ENCODE measurements at places on chromosomes 1 and 21.
A peak's percentile ranks its signal among the peaks of the same experiment; 100 is the strongest.

GRCh38 chr21:45975020-45975666, 6.4 kb upstream of the COL6A1 start:
- no peak for DNase-seq

DNA sequence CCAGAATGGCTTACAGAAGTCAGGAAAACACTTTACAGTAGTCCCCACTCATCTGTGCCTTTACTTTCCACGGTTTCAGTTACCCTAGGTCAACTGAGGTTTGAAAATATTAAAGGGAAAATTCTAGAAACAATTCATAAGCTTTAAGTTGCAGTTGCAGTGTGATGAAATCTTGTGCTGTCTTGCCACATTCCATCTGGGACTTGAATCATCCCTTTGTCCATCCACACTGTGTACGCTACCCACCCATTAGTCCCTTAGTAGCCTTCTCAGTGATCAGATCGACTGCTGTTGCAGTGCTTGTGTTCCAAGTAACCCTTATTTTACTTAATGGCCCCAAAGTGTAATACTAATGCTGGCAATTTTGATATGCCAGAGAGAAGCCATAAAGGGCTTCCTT, 30.5 kb downstream of the ZCCHC17 start:
- no peak for DNase-seq

DNA sequence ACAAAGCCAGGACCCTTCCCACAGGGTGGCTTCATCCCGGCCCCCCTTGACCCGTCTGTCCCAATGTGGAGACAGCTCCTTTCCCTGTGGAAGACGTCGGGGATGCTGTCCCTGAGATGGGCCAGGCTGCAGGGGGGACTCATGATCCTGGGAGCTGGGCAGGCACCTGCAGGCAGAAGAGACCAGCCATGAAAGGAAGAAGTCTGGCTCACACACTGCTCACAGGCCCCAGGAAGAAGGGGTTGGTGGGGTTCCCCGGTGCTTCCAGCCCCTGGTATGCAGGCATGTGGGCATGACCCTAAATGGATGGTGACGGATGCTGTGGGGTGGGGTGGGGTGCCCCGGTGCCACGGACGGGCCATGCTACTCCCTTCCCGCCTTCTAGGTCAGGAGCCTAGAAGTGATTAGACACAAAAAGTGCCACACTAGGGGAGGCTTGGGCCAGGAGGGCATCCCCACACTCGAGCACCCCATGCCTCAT, 8.3 kb downstream of the ACTRT2 start:
- DNase-seq: no peak

- no peak for DNase-seq
Measured at GRCh38 chr1:243883551-243883950, 33.5 kb upstream of the AKT3 start.

DNA sequence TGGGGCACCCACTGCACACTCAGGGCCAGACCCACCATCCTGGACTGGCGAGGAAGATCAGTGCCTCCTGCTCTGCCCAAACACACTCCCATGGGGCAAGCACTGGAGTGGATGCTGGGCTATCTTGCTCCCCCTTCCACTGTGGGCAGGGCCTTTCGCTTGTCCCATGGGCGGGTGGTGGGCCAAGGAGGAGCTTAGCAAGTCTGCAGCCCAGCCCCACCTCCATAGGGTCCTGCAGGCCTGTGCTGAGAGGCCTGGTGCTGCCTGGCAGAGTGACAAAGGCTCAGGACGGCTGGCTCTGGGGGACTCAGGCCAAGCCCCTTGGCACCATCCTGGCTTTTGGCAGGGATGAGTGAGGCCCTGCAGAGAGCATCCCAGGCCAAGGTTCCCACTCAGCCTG, 89.4 kb downstream of the PTPRU start:
- no peak for DNase-seq

DNA sequence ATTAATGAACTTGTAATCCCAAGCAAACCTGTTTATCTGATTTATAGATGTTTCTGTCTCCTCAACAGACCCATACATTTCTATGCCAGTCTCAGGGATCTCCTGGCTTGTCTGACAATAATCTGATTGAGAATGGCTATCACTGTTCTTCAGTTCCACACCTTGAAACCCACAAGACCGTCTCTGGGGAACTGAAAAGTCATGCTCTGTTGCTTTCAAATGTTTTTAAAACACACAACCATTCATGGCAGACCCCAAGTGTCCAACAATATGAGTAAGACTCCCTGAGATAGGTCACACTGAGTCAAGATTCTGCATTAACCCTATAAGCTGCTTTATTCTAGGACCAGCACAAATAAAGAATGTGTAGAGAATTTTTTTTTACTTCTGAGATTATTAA, 611.2 kb upstream of the PLXNA2 start:
- DNase-seq: no peak

- no peak for DNase-seq
Measured at GRCh38 chr1:80656641-80657040, 1144.1 kb upstream of the ADGRL2 start.

- DNase-seq: no peak
Measured at GRCh38 chr1:155304558-155305063, 3.4 kb upstream of the PKLR start.

DNA sequence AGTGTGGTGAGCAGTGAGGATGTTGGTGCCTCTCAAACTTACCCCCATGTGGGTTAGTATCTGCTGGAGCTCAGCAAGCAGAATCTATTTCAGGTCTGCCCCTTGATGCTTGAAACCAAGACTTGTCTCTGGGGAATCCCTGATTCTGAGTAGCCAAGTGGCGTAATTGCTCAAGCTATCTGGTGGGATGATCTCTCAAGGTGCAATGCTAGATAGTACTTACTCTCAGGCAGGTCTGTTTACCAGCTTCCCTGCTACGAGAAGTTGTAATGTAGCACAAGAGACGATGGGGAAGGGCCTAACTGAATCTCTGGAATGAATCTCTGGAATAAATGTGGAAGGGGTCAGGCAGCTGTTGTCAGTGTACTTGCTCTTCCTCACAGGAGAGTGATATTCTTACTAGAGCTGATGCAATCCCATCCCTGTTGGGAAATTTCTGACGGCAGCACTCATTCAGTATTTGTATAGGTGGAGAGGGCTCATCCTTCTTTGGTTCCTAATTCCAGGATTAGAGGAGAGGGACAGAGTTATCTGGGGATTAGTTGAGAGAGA, 65.4 kb downstream of the MACF1 start:
- no peak for DNase-seq

DNA sequence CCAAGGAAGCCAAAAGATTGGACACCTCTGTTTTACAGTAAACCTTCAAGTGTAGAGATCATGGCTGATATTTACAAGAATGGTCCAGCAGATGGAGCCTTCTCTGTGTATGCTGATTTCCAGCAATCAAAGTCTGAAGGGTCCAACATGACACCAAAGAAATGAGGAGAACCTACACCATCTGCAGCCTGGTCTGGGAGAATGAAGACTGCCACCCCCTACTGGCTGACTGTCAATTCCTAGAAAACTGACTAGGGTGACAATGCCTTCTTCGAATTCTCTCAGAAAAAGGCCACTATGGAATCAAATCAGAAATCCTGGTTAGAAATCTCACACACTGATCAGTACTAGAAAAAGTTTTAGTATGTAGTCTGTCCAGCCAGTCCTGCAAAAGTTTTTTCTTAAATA, 83.3 kb downstream of the CDC42BPA start:
- no peak for DNase-seq

GRCh38 chr1:201538612-201539551, at the start of gene NAV1:
Gene NAV1 (plus strand): TSS chr1:201539127. CDS start chr1:201622885, 83,758 bp downstream.
- no peak for DNase-seq

DNA sequence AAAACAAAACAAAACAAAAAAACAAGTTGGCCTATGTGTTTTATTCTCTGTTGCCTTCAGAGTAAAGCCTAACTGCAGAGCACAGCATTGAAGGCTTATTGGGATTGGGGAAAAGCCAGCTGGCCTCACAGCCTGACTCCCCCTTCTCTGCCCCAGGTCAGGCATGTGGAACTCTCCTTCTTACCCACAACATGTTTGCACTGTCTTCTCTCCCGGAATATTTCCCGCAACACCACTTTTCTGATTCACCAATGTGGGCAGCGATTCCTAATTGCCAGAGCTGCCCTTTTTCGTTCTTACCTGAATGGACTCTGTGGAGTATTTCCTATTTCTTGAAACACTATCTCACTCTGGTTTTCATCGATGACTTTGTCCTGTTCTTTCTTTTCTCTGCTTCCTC, 2.8 kb upstream of the TARBP1 start:
- no peak for DNase-seq

DNA sequence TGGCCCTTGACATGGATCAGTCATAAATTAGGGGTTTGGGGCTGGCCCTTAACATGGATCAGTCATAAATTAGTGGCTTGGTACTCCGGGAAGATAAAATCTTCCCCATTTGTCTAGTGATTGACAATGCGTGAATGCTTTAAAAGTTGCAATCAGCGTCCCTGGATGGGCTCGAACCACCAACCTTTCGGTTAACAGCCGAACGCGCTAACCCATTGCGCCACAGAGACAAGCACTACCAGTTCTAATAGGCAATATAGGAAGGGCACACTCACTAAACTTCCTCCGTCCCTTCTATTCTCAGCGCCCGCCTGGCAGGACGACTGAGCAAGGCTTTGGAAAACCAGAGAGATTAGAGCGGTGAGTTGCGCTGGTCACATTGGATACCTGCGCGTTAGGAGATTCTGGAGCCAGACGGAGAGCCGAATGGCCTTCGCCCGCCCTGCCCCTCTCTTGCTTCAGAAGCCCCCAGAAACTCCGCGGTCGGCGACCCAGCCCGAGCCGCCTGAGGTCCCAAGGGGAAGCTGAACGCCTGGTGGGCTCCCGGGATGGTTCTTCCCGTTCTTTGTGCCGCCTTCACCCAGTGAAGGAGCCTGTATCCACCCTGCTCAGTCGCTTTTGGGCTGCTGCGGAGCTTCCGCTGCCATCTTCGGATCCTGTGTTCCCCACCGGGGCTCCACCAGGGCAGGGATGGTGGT, 235.9 kb downstream of the FAM72C start:
- DNase-seq: no peak

- no peak for DNase-seq
Measured at GRCh38 chr1:10196976-10197375, 13.4 kb upstream of the KIF1B start.

DNA sequence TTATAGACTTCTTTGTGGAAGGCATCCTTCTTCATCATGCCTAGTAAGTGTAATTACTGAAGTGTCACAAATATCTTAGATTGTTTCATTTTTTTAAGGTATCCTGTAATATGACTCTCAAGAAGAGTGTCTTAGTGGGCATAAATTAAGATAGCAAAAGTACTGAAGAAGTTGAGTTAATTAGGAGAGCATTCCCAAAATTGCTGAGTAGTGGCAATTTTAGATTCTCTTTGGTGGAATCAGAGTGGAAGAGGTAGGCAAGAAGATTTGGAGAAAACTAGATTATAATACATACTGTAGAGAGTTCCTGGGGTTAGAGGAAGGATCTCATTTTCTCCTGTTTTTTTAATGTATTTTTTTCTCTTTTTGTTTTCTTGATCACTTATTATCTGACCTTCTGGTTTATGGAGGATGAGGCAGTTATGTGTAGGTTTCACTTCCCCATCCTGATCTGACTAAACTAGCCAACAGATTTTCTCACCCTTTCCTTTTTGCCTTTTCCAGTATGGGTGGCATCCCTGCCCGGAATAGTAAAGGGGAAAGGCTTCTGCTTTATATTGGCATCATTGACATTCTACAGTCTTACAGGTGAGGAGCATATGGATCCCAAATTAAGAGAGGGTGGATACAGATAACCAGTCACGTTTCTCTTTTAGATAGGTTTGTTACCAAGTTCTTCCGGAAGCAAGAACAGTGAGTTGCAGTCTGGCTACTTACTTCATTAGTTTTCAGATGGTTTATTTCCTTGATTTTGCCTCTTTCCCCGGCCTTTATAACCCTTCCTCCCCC, 16.7 kb upstream of the PSMD4 start:
- no peak for DNase-seq

GRCh38 chr1:46477153-46477929, 12.3 kb upstream of the DMBX1 start:
- DNase-seq: peak; percentile 60

- DNase-seq: no peak
Measured at GRCh38 chr21:36321325-36322082, 1.5 kb downstream of the MORC3 start.
